ENCODE measurements at places on chromosomes 5 and 9.

DNA sequence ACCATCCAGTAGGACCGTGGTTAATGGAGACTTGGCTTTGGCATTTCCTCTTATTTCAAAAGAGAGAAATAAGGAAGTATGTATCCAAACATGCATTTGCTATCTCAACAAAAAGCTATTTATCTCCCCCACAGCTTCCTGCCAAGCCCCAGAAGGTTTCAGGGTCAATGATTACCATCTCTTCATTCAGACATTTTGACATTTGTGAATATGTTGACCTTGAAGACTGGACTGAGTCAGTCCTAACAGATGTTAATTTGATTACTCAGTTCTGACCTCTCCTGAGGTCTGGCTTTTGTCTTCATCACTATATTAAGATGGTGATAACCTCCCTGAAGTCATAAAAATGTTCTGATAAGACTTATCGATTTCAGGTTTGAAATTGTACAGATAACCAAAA is 479.4 kb downstream of the AGTPBP1 start:
- DNase-seq, result no peak

DNA sequence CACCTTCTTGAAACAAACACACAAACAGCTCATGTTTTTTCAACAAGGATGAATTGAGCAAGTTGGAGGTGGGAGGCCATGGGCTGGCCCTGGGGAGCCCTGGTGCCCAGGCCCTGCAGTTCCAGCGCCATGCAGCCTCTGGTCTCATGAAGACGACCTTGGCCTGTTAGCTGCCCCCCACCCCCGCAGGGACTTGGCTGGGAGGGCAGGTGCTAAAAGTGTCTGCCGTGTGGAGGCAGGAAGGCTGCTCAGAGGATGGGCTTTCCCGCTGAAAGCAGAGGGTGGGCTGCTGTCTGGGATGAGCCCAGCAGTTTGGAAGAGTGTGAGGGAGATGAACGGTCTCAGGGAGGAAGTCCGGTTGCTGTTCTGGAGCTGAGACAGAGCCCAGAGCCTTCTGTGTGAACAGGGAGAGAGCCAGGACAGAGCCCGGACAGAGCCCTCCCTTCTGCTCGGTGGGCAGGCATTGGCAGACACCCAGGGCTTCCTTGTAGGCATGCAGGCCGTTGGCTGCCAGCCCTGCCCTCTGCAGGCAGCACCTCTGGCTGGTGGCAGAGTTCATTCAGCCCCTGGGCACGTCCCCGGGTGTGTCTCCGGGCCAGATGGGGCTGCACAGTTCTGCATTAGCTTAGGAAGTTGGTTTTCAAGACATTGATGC is 18.7 kb downstream of the ROPN1L start:
- DNase-seq, result no peak

GRCh38 chr9:71824257-71824656 is 55.9 kb upstream of the CEMIP2 start:
- no peak for DNase-seq

- no peak for DNase-seq
Observed at GRCh38 chr5:7611518-7611917, 215.6 kb downstream of the ADCY2 start.

DNA sequence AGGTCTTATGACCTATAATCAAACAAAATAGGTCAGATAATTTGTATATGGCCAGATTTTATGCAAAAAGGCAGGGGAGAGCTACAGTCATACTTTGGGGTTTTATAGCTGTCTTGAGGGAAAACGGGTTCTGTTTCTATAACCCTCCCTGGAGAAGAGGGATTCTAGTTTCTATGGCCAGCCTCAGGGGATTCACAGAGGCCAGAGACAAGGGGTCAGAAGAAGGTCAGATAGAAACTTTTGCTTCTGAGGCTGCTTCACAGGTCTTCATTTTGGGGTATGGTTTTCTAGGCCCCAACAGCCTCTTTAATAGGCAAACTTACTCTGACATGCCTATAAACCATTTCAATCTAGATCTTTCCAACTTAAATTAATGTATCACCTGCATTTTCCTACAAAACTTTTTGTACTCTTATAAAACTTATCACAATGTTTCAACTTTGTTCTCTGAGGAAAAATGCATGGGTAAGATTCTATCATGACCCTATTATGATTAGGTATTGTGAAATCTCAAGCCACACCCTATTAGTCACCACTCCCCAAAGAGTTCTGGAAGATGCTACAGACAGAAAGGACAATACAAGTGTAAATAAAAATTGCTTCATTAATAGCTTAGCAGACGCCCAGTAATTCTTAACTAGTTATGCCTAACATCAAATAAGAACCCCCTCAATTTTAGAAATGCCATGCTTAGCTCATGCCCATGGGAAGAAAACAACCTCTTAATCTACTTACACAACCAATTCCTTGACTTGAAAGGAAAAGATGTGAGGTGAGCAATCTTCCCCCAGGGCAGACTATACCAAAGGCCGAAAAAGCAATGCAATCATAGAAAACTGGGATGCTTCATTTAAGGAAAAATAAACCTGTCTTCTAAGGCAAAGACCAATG is 396.6 kb downstream of the TLR4 start:
- no peak for DNase-seq

- DNase-seq, result no peak
Observed at GRCh38 chr5:757931-758697, 26.4 kb downstream of the ZDHHC11B start.

DNA sequence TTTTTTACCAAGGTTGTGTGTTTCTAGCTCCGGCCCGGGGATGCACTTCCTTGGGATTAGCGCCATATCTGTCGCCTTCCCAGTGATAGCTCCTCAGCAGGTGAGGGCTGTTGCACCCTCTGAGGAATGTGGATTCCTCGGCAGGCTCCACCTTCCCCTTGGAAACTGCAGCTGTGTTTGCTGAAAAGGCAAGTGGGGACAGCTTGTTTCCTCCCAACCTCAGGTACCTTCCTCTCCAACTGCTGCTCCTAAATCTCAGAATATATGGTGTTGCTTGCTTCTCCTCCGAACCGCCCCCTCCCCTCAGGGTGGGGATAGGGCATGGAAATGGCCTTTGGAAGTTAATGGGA is 1.3 kb downstream of the SLC1A1 start:
- DNase-seq, result no peak

DNA sequence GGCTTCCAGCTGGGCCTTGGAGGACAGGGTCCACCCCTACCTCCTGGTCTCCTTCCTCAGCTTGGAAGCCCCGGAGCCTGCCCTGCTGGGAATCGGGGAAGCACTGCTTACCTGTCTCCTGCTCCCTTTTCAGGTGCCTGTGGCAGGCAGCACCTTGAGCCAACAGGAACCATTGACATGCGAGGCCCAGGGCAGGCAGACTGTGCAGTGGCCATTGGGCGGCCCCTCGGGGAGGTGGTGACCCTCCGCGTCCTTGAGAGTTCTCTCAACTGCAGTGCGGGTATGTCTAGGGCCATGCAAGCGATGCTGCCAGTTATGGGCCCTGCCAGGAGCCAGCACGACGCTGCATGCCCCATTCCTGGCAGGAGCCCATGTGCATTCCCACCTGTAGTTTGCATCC is 3.8 kb upstream of the CACFD1 start:
- no peak for DNase-seq

DNA sequence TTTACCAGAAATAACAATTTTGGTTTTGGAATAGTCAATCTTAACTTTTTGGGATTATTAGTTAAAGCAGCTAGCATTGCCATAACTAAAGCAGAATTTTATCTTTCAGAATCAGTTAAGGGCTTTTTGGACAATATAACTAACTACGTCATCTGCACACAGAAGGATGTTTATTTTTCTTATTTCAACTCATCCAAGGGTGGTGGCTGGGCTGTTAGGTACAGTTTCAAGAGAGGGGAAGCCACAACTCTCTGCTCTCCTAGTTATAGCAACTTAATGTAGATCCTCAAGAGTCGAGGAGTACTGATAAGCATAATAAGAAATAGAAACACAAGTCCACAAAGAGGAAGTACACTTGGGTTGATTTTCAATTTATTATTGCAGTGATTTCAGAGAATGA is 65.6 kb downstream of the ANKRD55 start:
- DNase-seq, result no peak

Data from right forelimb (tissue), 1 donor.